ENCODE measurements at places on chromosomes 16 and 17. TPM values are rescaled to one million over a fixed set of nuclear protein-coding genes. Genes with fewer than 3 reads are reported as not detected.

- DNase-seq, result no peak
Observed at GRCh38 chr16:75219838-75220237, 1.1 kb downstream of the CTRB1 start.

GRCh38 chr16:50842589-50842988 lies 100.7 kb downstream of the CYLD start:
- DNase-seq, result no peak

The KIF2B gene
- not detected for total RNA-seq

The CCDC78 gene
- total RNA-seq, result 21.0 TPM

All from H7 (cell line).